ENCODE measurements at places on chromosomes 6 and 20.

DNA sequence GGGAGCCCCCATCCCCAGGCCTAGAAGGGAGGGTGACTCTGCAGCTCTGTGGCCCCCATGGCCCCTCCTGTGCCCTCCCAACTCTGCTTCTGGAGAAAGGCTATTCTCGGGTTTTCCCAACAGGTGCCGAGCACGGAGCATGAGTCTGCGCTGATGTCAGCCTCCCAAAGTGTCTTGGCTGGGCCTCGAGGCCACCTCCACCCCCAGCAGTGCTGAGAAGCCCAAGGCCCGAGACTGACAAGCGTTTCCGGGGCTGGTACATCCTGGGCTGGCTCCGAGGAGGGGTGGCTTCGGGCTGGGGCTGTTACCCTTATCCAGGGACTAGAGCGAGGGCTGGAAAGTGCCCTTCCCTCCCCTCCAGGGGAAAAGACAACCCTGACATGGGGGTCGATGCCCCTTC lies 60.2 kb upstream of the GATA5 start:
- H3K27me3 ChIP-seq: no peaks in the 10 kb centered on the region
- H3K36me3 ChIP-seq: no peaks in the 10 kb centered on the region
- DNase-seq: no peak
- H3K4me1 ChIP-seq: no peaks in the 10 kb centered on the region
- no peak overlapping the region for H3K27ac ChIP-seq

DNA sequence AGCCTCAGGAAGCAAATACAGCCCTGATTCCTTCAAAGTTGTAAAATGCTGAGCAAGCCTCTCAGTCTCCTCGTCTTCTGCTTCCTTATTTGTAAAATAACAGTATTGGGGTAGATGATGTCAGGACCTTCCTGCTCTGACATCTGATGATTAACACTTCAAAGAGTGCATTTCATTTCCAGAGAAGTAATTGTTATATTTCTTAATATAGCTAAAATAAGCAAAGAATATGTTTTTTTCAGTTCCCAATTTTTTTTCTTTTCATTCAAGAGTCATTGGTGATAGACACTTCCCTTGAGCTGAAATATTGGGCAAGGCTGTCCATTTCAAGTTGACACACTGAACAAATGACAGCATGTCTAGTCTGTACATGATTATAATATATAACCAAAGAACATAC lies 53.4 kb downstream of the SLX4IP start:
- no peaks in the 10 kb centered on the region for H3K36me3 ChIP-seq
- no peak overlapping the region for H3K4me3 ChIP-seq
- H3K27ac ChIP-seq: no peak overlapping the region
- DNase-seq: no peak
- no peaks in the 10 kb centered on the region for H3K4me1 ChIP-seq

GRCh38 chr20:37914672-37915433 lies 11.9 kb downstream of the VSTM2L start:
- H3K4me3 ChIP-seq: peak overlapping the region; percentile 8
- no peaks in the 10 kb centered on the region for H3K4me1 ChIP-seq
- peaks cover 8% of the 10 kb centered on the region for H3K27me3 ChIP-seq
- H3K27ac ChIP-seq: no peak overlapping the region

DNA sequence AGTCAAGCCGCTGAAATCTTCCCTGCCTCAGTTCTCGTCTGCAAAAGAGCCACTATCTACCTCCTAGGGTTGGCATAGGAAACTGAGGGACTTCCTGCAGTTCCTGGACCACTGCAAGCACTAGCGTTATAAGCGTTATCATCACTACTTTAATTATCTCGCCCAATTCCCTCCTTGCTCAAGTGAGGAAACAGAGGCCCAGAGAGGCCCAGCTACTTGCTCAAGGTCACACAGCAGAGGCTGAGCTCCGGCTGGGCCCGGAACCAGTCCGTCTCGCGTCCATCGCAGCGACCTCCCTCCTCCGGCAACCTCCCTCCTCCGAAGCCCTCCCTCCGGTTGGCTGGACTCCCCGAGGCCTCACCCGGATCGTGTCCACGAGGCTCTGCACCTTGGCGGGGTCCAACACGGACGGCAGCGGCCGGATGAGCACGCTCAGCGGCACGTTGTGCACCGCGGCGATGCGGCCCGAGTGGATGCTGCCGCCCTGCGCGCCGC lies 338 bp downstream of the SRXN1 start:
- peak overlapping the region; percentile 84 for H3K4me3 ChIP-seq
- H3K4me1 ChIP-seq: peaks cover 9% of the 10 kb centered on the region
- peak overlapping the region; percentile 84 for H3K27ac ChIP-seq

DNA sequence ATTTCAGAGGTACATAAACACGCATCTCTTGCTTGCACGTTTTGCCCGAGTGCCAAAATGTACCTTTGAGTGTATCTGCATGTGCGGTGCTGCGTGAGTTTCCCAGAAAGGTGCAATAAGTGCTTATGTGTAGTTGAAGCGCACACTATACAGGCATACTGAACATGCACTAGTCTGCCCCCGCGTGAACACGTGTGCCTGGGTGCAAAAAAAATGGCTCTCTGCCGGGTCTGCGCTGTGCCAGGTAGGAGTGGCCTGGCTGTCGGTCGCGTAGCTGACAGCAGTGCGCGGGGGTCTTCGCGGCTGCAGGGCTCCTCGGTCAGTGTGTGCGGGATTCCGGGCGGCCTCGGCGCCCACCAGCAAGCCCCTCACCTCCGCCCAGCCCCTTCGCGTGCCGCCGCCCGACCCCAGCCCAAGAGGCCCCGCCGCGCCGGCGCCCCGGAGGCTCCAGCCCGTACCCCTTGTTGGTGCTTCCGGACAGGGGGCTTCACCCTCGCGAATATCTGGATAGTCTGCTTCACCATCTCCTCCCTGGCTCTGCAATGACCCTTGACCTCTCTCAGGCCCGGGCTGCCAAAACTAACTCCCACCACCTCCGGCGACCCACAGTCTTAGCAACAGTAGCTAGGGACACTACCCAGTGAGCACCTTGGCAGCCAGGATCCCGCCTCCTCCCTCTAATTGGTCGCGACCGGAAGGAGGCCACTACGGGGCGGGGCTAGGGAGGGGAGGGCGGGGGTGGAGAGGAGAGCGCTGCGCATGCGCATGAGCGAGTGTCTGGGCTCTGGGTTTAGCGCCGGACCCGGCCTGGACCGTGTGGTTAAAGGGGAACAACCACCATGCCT lies at the start of gene KIF6:
TSS of gene KIF6 (minus strand) at position 622 of the 845 bp plus-strand sequence. CDS start at position 524, 98 bp downstream.
- DNase-seq: peak; percentile 95
- H3K27me3 ChIP-seq: no peaks in the 10 kb centered on the region
- peak within 1 kb of the TSS; percentile 95 for H3K4me3 ChIP-seq
- H3K36me3 ChIP-seq: no peaks in the 10 kb centered on the region

DNA sequence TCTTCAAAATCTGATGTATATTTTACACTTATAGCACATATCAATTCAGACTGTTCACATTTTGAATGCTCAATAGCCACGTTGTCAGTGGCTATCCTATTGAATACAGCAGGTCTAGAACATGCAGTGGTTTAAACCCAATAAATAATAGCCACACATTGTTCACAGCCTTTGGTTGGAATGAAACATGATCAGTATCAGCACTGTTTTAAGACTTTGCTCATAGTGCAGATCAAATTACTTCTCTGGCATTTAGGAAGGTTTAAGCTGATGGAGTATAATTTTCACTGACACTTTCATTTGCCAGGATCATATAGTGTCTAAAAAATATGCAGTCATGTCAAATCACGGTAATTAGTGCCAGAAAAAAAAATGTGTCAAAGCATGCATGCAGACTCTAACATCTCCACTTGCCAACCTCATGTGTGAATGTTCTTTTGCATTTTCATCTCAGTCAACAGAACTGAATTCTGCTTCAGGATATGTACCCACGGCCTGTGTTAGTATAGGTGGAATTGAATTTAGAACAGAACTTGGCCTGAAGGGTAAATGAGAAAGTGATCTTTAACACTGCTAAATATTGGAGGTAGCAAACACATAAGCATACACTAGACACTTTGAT lies 184.1 kb downstream of the SLC24A3 start:
- no peak overlapping the region for H3K4me3 ChIP-seq
- H3K27ac ChIP-seq: no peak overlapping the region
- no peaks in the 10 kb centered on the region for H3K36me3 ChIP-seq
- no peak for DNase-seq

DNA sequence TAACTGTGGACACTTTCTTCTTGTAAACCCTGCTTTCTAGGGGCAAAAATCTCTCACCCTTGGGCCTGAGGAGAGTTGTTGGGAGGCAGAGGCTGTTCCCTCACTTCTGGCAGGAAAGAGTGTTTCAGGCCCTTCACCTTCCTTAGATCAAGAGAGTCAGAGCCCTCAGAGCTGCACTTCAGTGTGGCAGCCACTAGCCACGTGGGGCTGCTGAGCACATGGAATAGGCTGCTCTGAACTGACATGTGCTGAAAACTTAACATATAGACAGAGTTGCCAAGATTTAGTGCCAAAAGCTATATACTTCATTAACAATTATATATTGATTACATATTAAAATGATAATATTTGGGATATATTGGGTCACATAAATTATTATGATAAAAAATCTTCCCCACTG lies 4.4 kb upstream of the LMBRD1 start:
- no peak overlapping the region for H3K4me3 ChIP-seq
- H3K36me3 ChIP-seq: no peaks in the 10 kb centered on the region
- no peak overlapping the region for H3K27ac ChIP-seq
- no peaks in the 10 kb centered on the region for H3K27me3 ChIP-seq
- no peak for DNase-seq

- H3K27ac ChIP-seq: peak overlapping the region; percentile 96
- H3K36me3 ChIP-seq: no peaks in the 10 kb centered on the region
- H3K27me3 ChIP-seq: no peaks in the 10 kb centered on the region
- DNase-seq: peak; percentile 87
- peaks cover 11% of the 10 kb centered on the region for H3K4me1 ChIP-seq
- peak overlapping the region; percentile 42 for H3K4me3 ChIP-seq
Observed at GRCh38 chr6:16320533-16321340, 82.3 kb downstream of the GMPR start.

DNA sequence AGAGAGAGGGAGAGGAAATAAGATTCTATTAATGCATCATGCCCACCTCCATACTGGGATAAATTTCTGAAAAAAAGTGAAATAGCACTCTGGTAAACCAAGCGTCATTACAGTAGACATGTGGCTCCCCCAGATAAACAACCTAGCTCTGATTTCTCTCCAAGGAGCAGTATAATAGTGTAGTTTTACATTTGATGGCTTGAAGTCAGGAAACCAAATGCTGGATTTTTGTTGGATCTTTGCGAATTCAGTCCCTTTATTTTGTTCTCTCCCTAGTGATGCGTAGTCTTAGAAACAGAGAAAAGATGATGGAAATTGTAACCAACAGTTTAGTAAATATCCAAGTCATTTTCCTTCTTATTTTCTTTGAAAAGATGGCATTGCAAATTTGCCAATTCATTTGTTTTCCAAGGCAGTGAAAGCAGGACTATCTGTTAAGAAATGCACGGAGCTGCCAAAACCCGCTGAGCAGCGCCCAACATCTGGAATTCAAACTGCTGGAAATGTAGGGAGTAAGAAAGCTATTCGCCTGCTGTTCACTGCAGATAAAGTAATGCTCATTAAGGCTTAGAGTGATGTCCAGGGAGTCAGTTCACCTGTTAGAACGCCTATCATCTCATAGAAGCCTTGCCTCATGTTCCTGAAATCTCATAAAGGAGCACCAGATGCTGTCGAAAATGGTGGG lies 85.7 kb upstream of the DOK5 start:
- no peaks in the 10 kb centered on the region for H3K27me3 ChIP-seq
- no peak overlapping the region for H3K4me3 ChIP-seq
- H3K27ac ChIP-seq: no peak overlapping the region
- no peaks in the 10 kb centered on the region for H3K4me1 ChIP-seq

DNA sequence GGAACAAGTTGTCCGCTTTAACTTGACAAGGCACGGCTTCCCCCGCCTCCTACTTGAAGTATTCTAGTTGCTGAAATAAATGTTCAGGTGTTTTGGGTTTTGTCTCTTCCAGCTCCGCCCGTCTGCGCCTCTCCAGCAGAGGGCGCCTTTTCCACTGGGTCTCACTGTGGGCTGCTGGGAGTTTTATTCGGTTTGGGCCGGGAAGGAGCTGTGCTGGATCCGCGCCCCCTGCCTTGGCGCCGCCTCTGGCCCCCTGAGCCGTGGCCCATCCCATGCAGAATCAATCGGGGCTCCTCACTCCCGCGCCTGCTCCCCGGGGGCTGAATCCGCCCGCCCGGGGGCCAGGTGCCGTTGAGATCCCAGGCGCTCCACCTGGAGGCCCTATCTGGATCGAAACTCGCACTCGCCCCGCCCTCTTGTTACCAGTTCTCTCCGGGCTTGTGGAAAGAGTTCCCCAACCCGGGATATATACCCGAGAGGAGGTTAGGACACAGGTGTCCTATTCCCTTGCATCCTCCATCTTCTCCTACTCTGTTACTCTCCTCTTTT lies 51.0 kb upstream of the TCF21 start:
- no peak overlapping the region for H3K27ac ChIP-seq
- no peaks in the 10 kb centered on the region for H3K36me3 ChIP-seq
- no peaks in the 10 kb centered on the region for H3K4me1 ChIP-seq
- DNase-seq: no peak

GRCh38 chr6:154815938-154816820 lies 83.0 kb downstream of the SCAF8 start:
- H3K4me1 ChIP-seq: no peaks in the 10 kb centered on the region
- H3K4me3 ChIP-seq: no peak overlapping the region
- no peak for DNase-seq
- no peak overlapping the region for H3K27ac ChIP-seq

DNA sequence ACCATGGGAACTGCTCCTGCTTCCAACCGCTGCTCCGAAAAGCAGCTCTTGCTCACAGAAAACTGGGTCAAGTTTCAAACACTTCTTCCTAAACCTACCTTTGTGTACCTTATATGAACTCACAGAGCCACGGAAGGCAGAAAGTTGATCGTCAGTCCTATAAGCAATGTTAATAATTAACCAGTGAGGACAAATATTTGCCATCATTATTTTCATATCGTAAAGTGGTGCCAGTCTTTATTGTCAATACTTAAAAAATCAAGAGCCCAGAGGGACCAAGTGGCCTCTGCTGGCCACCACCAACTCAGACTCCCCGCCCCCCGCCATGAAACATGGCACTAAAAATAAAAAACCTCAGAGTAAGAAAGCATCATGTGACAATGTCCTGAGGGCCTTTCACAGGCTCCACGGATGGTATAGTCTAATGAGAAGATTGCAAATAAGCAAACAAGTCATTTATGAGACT lies 9.1 kb upstream of the PBOV1 start:
- H3K36me3 ChIP-seq: no peaks in the 10 kb centered on the region
- no peak overlapping the region for H3K4me3 ChIP-seq
- H3K4me1 ChIP-seq: no peaks in the 10 kb centered on the region
- no peak for DNase-seq
- no peaks in the 10 kb centered on the region for H3K27me3 ChIP-seq

DNA sequence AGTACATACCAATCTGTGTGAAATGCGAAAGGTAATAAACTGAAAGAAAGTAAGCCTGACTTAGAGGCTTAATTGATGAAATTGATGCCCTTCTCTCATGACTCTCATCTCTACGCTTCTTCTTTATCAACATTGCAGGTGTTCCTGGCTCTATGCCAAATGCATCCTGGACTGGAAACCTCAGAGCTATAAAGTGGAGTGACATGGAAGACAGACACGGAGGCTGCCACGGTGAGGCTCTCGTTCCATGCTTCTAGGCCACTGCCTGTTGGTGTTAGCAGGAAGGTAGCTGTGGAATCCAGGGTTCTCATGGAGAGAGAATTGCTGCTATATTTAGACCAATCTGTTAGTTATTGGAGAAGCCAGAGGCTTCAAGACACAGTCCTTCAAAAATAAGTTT lies 73.2 kb downstream of the C6orf52 start:
- H3K36me3 ChIP-seq: peaks cover 37% of the 10 kb centered on the region
- DNase-seq: no peak
- no peak overlapping the region for H3K27ac ChIP-seq
- H3K4me3 ChIP-seq: no peak overlapping the region

- H3K4me1 ChIP-seq: no peaks in the 10 kb centered on the region
- no peaks in the 10 kb centered on the region for H3K27me3 ChIP-seq
- no peaks in the 10 kb centered on the region for H3K36me3 ChIP-seq
- DNase-seq: no peak
- no peak overlapping the region for H3K27ac ChIP-seq
Observed at GRCh38 chr6:2531426-2532215, 219.1 kb downstream of the MYLK4 start.
